ENCODE measurements at places on chromosomes 4 and X.
A peak's percentile ranks its signal among the peaks of the same experiment; 100 is the strongest.

- no peak for DNase-seq
These were observed 500.2 kb downstream of the STIM2 start for GRCh38 chr4:27360790-27361267.

GRCh38 chrX:100659431-100660137 lies 15.6 kb downstream of the SRPX2 start:
- no peak for DNase-seq

DNA sequence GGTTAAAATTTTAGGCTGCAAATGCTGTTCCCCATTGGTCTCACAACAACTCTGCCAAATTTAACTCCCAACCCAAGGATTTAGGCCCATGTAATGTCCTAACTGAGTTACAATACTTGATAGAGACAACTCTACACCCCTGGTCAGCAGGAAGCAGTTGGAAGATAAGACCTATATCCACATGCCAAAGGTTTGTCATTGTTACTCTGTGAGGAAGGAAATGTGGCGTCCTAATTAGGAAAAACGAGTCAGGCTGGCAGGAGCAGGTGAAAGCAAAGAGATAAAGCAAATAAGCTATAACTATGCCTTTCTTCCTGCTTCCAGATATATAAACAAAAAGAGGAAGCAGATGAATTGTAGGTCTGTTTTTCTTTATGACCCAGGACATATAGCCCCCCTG lies 69.1 kb downstream of the SPIN4 start:
- no peak for DNase-seq

- peak; percentile 50 for DNase-seq
These were observed 395 bp downstream of the RAB28 start for GRCh38 chr4:13483768-13484121.

DNA sequence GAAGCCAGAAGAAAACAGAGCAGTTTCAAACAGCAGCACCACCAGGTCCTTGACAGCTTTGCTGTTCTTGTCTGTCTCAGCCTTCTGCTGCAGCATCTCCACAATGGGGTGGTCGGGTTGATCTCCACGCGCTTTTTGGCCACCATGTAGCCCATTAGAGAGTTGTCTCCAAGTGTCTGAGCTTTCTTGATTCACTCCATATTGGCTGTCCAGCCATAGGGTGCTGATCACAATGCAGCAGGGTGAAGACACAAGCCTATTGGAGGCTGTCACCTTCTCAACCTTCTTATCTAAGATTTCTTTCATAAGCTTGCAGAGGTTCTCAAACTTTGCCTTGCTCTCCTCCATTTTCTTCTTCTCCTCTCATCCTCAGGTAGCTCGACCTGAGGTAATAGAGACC lies 175.4 kb upstream of the S100G start:
- DNase-seq, result no peak

DNA sequence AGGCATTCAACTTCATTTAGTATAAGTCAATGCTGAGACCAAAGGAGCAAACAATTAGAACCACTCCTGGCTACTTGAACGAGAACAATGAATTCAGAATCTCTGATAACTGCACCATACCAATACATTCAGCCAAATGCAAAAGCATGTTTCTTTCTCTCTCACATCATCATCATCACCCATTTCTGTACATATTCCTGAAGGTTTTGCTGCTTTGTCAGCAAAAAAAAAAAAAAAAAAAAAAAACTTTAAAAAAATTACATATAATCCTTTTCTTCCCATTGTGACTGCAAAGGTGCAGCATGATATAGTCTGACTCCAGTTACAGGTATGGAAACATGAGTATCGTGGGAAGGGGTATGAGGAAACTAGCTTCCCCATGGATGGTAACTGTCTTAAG lies 35.6 kb downstream of the FBXW7 start:
- DNase-seq, result no peak

DNA sequence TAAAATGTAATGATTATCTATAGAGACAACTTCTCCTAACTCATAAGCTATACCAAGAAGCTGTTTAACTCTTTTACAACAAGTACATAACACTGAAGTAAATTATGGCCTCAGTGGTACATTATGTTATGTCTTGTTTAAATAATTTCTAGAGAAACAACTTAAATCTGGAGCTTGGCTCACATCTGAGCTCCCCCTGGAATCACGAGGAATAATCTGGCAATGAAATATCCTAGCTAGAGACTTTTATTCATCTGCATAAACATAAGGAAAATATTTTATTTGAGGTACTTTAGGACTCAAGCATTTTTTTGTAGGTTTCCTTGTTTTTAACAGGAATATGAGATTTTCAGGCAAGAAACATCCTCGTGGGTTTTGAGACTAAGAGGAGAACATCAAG lies 354.7 kb upstream of the SLC7A11 start:
- no peak for DNase-seq

DNA sequence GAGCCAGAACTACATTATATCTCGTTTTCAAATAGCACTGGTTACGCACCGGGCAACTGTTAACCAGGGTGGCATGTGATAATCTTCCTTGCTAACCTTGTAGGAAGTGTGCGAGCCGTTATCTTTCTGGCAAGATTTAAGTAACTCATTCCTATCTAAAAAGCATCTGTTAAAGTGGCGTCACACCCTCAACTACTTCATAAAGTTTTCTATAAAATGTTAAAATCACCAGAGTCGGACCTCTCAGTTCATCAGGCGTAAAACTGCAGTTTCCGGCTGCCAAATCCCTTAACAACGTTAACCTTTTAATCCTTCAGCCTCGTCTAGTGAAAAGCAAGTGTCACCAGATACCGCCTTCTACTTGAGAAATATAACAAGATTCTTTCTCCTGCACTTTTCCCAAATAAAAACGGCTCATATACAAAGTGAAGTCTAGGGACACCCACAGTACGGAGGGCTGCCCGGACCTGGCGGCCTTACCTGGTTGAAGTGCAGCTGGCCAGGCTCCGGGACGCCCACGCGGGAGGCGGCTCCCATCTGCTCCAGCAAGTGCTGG lies 1.2 kb downstream of the SLC39A8 start:
- DNase-seq, result no peak

Data from right renal cortex interstitium (tissue), 3 donors.